ENCODE measurements at places on chromosomes 4 and X. TPM values are rescaled to one million over a fixed set of nuclear protein-coding genes. Genes with fewer than 3 reads are reported as not detected.
A peak's percentile ranks its signal among the peaks of the same experiment; 100 is the strongest.

NHSL2 gene
- total RNA-seq = 0.42 TPM

MGST2 gene
- 35.6 TPM for total RNA-seq

IQSEC2 gene
- 6.0 TPM for total RNA-seq

GRCh38 chr4:111650146-111650545, 495.1 kb upstream of the FAM241A start:
- DNase-seq = no peak

DNA sequence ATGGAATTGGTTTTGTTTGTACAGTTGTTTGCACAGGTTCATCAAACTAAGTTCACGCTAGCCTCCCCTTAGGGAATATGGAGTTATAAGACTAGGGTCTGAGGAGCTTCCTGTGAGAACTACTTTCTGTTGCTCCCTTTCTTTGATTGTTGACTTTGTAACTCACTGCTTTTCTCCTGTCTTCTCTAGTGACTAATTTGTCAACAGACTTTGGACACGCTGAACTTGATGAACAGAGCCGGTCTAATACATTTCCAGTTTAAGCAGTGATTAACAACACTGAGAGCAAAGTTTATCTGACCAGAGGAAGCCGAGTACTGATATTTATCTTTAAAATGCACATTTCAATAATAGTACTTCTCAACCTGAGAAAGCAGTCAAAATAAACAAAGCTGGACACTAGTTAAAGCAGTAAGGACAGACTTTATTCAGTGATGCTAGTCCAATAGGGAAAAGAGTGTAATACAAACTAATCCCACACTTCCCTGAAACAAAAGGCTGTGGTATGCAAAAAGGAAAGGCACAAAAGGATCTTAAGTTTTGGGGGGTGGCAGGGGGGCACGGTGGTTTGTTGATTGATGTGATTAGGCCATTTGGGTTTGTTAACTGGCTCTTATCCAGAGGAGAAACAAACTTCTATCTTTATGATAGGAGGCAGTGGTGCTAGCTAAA, 2.7 kb upstream of the NUDT9 start:
- no peak for DNase-seq

- no peak for DNase-seq
Measured at GRCh38 chrX:111402344-111402743, 9.6 kb downstream of the DCX start.

- peak; percentile 55 for DNase-seq
Measured at GRCh38 chr4:168695288-168695687, 198.4 kb downstream of the PALLD start.

DNA sequence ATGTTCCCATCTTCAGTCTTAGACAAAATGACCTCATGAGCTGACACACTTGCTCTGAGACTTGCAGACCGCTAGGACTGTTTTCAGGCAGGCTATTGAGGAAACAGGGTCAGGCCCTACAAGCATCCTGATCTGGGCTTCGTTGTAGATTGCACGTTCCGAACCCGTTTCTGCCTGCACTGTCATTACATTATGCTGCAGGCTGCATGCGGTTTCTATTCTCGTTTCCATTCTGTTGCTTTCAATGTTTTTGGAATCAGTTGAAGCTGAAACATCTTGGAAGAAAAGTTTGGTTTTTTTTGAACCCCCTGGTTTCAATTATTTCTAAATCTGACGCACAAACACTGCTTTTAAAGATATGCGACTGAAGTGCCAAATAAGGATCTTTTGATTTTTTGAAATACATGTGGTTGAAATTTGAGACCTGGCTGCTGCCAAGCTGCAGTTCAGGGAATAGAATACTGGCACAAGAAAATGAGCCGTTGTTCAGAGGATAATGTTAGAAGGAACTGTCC, 716.1 kb upstream of the INTU start:
- DNase-seq = no peak

GRCh38 chrX:40098264-40099054, 701 bp upstream of the BCOR start:
- DNase-seq = no peak

DNA sequence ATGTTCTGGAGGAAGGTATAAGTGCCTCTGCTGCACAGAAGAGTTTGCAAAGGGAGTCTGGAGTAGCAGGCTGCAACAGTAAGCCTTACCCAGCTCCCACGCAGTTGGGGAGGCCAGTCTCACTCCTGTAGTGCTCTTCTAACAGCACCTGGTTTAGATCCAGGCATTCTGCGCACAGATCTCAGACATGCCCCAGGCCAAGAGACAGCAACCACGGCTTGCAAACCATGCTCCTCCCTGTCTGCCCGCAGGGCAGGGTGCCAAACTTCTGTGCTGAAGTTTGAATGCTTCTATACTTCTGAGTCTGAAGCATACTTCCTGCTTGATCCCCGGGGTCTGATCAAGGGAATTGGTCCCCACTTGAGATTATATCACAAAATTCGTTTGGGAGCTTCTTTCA, 106.3 kb downstream of the LINC00632 start:
- DNase-seq = peak; percentile 10

- DNase-seq = no peak
Measured at GRCh38 chrX:10259716-10260115, 102.9 kb downstream of the CLCN4 start.

- no peak for DNase-seq
Measured at GRCh38 chr4:137534516-137534915, 2.2 kb upstream of the PCDH18 start.

DNA sequence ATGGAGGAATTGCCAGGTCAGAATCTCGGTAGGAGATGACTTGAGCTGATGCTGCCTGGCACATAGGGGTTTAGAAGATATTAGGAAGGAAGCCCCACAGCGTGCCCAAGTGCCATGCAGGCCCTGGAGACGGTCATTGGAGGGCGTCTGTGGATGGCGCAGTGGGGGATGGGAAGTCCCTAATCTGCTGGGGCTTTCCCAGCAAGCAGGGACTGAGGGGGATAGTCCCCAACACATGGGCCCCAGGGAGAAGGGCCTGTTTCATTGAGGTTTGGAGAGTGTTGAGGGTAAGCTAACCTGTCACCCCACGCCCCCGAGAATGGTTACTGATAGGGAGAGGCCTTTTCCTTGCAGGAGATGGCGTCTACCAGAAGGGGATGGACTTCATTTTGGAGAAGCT, 7.8 kb downstream of the TAFAZZIN start:
- DNase-seq = no peak

DNA sequence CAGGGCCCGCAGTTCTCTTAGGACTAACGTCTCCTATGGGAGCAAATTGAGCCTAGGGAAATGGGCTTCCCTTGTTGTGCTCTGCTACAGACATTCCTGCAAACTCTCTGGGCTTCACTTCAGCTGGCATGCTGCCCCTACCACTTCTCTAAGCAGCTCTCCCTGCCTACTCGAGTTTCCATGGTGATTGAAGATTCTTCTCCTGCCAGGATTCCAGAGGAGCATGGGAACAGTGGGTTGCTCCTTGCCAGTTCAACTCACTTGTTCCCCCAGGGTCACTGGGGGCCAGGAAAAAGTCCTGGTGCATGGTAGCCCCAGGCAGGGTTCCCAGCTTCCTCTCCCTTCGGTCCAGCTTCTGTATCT, 21.1 kb upstream of the WDR17 start:
- DNase-seq = no peak

DNA sequence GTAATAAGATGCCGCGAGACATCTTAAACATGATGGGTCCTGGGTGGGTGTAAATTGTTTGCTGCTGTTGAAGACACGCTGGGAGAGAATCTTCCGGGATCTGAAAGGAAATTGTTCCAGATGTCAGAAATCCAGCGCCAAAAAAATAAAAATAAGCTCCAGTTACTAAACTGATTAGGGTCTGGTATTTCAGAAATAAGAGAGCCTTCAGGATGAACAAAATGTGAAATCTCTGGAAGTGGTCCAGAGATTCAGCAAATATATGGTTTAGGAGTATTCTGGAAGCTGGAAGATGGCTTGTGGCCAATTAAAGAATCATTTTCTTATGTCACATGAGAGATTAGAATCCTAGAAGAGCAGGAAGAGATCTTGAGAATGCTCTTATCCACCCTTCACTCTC, 75.8 kb upstream of the NHS start:
- DNase-seq = no peak

- DNase-seq = no peak
Measured at GRCh38 chr4:71549516-71550160, 210.8 kb downstream of the SLC4A4 start.

GRCh38 chr4:8688041-8688907, 95.7 kb downstream of the CPZ start:
- DNase-seq = no peak

DNA sequence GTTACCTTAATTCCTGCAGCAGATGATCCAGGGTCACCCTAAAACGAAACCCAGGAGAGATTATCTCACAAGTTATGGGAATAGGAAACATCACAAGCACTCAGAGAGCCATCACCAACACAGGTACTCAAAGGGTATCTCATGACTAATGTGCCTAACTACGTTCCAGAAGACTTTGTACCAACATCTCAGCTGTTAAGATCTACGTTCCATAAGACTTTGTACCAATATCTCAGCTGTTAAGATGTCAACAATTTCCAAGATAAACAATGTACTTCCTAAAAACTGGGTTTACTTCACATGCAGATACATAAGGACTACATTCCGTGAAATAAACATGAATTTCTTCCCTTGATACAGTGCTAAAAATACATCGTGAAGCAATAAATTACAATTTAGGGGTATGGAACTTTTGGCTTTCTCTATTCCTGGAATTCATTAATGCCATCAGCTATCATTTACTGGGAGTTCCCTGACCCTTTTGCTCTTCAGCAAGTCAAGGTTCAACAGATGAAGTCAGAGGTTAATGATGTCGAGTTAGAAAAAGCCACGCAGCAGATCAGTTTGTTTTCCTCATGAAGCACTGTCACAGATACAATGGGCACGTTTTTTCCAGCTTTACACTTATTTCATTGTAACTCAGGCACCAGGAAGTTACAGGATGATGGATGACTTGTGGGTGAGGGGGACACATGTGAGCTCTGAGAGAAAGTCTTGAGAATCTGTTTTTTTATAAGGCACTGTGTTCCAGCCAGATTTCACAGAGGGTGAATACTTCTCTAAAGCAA, 127.0 kb upstream of the ETNPPL start:
- no peak for DNase-seq
